CD4-positive, alpha-beta memory T cell (primary cell): ENCODE measurements at places on chromosomes 3 and 15.
A peak's percentile ranks its signal among the peaks of the same experiment; 100 is the strongest.

GRCh38 chr3:115062412-115062956 is 84.6 kb downstream of the ZBTB20 start:
- DNase-seq, result no peak

DNA sequence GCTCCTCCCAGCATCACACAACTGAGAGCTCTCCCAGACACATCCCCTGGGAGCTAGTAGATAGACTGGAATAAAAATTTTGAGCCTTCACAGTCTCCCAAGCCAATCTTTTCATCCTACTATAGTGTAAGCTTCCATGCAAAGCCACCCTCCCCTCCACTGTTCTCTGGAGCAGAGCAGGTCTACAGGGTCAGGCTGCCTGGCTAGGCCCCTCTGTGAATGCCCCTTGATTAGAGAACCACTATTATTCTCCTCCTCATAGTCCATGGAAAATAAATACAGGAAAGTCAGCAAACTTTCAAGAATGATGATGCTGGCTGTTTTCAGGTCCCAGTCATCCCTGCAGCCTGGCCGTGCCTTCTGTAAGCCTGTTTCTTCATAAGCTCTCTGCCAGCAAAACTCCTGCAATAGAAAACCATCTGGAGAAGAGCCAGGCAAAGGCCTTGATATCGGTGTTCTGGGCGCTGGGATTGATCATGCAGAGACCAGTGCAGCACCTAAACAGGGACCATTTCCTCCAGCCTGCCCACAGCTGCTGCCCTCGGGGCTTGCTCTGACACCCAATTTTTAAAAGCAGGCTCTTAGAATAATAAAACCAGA is 51.7 kb downstream of the CRYGS start:
- DNase-seq, result no peak

GRCh38 chr15:36332301-36332700 is 247.1 kb upstream of the CDIN1 start:
- no peak for DNase-seq

GRCh38 chr3:48492461-48493202 is 11.3 kb downstream of the SHISA5 start:
- no peak for DNase-seq

DNA sequence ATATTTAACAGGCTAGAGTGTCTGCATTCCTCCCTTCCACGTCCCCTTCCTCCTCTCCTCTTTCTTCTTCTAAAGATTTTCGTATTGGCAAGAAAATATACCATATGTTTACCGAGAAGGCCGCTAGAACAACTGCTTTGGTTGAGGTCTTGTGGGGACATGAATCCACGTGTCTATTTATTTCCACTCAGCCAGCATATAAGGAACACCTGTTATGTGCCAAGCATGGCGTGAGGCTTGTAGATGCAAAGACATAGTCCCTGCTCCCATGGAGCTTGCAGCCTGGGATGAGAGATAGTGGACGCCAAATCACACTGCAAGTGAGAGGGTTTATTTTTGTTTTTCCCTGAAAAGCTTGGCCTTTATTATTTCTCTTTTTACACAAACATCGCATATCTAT is 57.1 kb downstream of the SLC7A14 start:
- no peak for DNase-seq

DNA sequence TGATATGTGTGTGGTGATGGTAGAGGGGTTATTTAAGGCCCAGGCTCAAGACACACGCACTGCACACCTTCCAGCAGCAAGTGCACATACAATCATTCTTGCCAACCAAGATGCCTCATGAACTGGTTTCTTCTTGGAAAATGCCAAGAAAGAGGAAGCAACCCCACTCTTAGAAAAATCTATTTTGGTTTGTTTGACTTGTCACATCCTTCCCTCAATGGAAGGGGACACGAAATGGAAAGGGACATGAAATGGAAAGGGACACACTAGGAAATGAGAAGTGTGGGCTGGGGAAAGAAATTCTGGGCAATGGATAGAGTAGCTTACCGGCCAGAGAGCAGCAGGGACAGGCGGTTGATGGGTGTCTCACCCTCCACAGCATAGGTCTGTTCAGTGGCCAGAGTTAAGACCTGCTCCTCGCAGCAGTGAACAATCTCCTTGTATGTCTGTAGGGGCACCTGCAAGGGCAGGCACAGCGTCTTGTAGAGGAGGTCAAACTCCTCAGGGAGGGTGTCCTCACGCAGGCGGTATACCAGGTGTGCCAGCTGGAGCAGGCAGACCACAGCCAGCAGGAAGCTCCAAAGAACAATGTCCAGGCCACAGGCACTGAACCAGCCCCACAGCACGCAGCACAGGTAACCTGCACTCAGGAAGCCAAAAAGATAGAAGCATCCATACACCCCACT is 640 bp downstream of the POPDC2 start:
- DNase-seq, result no peak

DNA sequence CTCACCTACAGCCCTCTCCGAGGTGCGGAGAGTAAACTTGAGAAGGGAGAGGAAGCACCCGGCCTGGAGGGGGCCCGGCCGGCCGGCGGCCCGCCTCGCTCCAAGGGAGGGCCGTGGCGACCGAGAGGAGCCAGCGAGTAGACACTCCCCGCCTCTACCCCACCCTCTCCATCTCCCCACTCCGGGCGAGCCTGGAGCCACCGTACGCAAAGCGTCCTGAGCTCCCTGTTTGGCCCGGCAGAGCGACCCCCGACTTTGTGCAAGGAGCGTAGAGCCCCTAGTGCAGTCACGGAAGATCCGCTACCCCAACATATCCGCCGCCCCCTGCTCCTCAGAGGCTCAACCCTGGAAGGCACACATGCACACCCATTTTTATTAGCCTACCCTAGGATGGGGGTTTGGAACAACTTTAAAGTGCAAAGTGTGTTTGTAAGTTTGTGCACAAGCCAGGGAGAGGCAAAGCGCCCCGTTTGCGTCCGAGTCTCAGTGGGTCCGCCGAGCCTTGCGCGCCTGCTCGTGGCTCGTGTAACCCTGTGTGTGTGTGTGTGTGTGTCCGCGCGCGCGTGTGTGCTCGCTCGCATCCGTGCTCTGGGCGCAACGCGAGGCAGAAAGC is 508 bp upstream of the SMAD6 start:
- peak; percentile 33 for DNase-seq

GRCh38 chr15:97866959-97867358 is 93.5 kb upstream of the ARRDC4 start:
- DNase-seq, result no peak

GRCh38 chr3:13705051-13705450 is 156.1 kb downstream of the FBLN2 start:
- no peak for DNase-seq

GRCh38 chr3:46416125-46416810 is 9.2 kb downstream of the CCRL2 start:
- DNase-seq, result no peak

- DNase-seq, result no peak
Observed at GRCh38 chr3:102715030-102715697, 280.3 kb downstream of the ZPLD1 start.

- DNase-seq, result no peak
Observed at GRCh38 chr15:34297059-34297458, 40.5 kb downstream of the SLC12A6 start.
